ENCODE measurements at places on chromosomes 16 and 17.

- no peak for DNase-seq
Observed at GRCh38 chr17:80111702-80112470, 10.5 kb downstream of the GAA start.

GRCh38 chr17:15509095-15509494 lies 41.7 kb upstream of the CDRT4 start:
- no peak for DNase-seq

- no peak for DNase-seq
Observed at GRCh38 chr16:4477966-4478365, 1.8 kb downstream of the HMOX2 start.

GRCh38 chr17:44132275-44132821 lies 8.9 kb upstream of the HDAC5 start:
- no peak for DNase-seq

GRCh38 chr16:51896013-51896412 lies 650.9 kb downstream of the TOX3 start:
- no peak for DNase-seq

GRCh38 chr16:68386628-68387027 lies 61.7 kb downstream of the SMPD3 start:
- no peak for DNase-seq

- peak; percentile 33 for DNase-seq
Observed at GRCh38 chr17:57121308-57122042, 36.4 kb downstream of the AKAP1 start.

GRCh38 chr17:44221084-44221861 lies 1.8 kb upstream of the UBTF start:
- DNase-seq: peak; percentile 78

- DNase-seq: no peak
Observed at GRCh38 chr17:15490634-15491261, 23.3 kb upstream of the CDRT4 start.

GRCh38 chr16:69745232-69745612 lies 9.5 kb downstream of the NOB1 start:
- DNase-seq: no peak

DNA sequence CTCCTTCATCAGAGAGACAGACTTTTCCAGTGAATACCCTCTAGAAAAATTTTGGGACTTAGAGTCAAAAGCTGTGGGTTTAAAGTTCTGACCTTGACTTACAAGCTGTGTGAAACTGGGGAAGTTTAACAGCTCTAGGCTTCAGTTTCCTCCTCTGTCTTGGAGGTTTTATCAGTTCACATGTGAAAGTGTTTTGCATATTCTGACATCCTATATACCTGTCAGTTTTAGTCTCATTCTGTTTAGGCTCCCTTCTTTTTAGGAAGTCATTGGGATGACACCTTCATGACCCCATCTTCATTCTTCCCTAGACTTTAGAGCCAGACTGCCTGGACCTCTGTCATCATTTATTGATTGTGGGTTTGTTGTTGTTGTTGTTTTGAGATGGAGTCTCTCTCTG lies 44.4 kb downstream of the YPEL2 start:
- DNase-seq: no peak

GRCh38 chr17:57636274-57636673 lies 108.8 kb downstream of the CCDC182 start:
- no peak for DNase-seq

DNA sequence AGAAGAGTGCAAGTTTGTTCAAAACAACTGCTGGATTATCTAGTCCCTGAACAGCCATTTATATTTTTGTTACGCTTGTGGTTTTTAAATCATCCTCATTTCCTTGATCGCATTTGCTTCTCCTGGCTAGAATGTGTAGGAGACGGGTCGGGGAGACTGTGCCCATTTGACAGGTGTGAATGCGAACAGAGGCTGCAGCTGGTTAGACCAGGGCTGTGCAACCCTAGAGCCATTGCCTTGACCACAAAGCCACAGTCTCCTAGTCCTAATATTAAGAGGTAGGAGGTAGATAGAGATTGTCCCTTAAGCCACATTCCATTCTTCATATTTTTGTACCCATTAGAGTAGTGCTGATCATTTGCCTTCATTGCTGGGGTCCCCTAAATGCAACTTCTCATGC lies 639.1 kb downstream of the WWOX start:
- DNase-seq: no peak

DNA sequence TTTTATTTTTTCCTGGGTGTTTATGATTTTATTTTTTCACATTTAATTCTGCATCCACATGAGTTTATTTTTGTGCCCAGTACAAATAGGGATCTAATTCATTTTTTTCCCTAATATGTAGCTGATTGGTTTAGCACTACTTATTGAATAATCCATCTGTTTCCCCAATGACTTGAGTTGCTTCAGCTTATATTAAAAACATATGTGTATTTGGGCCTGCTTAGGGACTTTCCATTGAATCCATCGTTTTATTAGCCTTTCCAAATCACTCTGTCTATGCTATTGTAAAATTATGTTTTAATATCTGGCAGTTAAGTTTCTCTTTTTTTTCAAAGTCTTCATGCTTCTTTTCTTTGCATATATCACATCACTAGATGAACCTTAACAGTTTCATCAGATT lies 42.2 kb downstream of the WWP2 start:
- DNase-seq: no peak

DNA sequence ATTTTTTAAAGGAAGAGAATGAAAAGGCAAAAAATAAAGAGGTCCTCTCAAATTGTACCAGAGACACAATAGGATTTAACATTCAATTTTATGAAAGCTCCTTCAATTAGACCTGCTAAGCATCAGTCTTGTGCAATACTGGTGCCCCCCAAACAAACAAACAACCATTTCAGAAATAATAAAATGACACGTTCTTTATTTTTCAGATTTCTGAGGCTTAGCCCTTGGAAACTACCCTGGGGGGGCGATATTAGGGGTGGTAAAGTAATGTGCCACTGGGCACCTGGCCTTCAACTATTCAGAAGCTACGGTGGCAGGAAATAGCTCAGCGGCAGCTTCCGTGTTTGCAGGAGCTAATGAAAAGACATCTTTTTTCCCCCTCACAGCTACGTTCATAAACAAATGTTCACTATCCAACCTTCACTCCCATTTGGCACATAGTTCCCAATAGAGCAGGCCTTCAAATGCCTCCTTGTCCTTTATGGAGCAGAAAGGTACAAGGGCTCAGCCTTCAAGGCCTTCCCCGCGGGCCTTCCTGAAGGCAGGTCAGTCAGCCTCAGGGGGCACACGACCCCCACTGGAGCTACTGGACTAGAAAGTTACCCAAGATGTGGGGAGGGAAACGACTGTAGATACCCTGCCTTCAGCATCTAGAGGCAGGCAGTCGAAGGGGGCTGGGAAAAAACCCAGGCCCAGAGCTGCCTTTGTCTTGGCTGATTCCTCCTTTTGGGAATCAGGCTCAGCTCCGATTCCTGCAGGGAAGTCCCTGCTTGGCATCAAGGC lies 44.1 kb downstream of the TBX4 start:
- no peak for DNase-seq

- no peak for DNase-seq
Observed at GRCh38 chr16:85372627-85373372, 240.3 kb upstream of the GSE1 start.

GRCh38 chr16:88785106-88785924 lies at the start of gene PIEZO1:
Gene PIEZO1 (minus strand): TSS chr16:88785220. CDS start chr16:88784964, 256 bp downstream.
- no peak for DNase-seq
